ENCODE measurements at places on chromosomes 5 and 9.

- no peak for DNase-seq
Measured at GRCh38 chr5:14676320-14676719, 11.8 kb downstream of the OTULIN start.

GRCh38 chr5:175123542-175123941 lies 320.4 kb downstream of the DRD1 start:
- no peak for DNase-seq

DNA sequence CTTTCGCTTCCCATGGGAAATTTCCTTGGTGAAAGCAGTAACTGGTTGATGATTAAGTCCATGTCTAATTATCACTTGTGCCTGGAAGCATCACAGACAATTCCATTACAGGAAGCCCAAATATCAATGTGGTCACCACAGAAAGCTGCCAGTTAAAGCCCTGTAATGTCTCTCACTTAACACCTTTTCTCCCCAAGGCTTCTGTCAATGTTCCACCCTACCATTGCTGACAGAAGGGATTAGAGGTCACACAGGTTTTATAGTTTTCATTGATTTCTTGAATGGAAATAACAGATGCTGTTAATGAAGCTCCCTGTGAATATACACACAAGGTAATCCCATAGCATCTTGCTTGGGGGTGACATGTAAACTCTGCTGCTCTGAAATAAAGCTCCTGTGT lies 279.2 kb downstream of the COX7C start:
- no peak for DNase-seq

DNA sequence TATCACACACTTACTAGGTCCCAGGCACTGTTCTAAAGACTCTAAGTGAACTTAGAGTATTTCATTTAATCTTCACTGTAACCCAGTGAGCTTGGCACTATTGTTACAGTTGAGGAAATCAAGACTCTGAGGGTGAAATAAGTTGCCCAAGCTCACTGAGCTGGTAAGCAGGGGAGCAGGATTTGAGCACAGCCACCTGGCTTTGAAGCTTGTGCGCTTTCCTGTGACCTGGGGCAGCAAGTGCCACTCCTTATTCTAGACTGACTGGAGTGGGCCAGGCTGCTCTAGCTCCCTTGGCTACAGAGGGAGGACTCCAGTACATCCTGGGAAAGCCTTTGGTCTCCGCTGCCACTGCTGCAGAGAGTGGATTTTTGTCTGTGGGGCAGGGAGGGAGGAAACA lies 50.0 kb downstream of the RGS3 start:
- DNase-seq, result no peak

GRCh38 chr5:72515211-72515610 lies 8.0 kb upstream of the ZNF366 start:
- DNase-seq, result no peak

- DNase-seq, result no peak
Measured at GRCh38 chr5:171483551-171484135, 64.2 kb downstream of the FGF18 start.

DNA sequence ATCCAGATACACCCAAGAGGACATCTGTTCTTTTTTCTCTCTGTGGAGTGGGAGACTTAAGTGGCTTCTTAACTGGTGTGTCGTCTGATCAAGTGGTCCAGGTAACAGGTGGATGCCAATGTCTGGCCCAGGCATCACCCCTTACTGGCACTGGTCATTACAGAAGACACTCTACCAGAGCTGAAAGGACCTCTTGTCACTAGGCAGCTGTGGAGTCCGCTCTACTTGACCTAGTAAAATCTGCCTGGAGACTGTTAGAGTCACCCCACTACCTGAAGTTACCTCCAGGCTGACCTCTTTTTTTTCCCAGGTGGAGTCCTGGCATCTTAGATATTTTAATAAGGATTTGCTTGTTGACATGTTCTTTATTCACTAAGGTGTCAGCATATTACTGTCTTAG lies 22.5 kb downstream of the FXN start:
- DNase-seq, result no peak

DNA sequence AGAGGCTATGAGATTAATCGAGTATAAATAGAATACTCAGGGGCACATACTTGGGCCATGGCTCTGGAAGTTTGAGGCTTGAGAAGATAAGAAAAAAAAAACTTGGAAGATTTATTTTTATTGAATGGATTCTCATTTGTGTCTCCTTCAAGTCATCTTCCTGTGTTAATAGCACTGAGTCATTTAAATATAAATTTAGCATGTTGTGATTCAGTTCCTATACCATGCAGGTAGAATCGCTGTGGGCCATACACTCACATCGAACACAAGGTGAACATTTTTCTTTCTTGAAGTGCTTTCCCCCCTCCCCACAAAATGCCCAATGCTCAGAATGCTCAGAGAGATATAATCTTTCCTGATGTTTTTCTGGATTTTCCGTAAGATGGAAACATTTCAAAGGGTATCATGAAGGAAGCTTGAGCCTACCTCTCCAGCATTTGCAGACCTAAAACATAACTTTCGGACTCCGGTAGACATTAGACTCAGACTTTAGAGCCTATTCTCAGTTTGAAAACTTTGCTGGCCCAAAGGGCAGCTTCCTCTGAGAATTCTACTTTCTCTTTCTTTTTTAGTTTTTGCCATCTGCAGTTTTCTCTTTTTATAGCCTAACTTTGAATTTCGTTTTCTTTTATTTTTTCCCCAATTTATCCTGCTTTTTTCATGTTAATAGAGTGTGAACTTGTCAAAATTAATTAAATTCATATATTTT lies 737.6 kb upstream of the NUDT12 start:
- DNase-seq, result no peak

DNA sequence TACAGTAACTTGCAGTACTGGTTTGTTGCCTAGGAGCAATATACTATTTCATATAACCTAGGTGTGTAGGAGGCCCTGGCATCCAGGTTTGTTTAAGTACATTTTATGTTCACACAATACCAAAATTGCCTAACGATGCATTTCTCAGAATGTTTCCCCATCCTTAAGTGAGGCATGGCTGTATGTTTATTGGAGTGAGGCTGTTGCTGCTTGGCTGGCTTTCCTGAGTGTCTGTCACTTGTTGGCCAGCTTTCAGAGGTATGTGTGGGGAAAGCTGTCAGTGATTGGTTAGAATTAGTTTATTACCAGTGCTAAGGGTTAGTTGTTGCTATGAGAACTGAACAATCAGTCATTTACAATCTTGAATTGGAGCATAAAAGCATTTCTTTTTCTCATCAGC lies 154.1 kb upstream of the CDH12 start:
- no peak for DNase-seq

DNA sequence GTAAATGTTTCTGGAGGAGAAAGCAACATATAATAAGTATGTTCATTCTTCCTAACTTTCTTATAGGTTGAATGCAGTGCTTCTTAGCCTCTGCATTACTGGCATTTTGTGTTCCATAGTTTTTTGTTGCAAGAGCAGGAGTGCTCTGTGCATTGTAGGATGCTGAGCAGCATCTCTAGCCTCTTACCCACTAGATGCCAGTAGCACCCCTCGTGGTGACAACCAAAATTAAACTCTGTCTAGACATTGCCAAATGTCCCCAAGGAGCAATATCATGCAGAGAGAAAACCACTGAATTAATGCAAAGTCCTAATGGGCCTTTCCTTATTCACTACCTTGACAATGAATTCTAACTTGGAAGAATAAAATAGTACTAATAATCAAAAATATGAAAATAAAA lies 147.0 kb downstream of the GLIS3 start:
- DNase-seq, result no peak

DNA sequence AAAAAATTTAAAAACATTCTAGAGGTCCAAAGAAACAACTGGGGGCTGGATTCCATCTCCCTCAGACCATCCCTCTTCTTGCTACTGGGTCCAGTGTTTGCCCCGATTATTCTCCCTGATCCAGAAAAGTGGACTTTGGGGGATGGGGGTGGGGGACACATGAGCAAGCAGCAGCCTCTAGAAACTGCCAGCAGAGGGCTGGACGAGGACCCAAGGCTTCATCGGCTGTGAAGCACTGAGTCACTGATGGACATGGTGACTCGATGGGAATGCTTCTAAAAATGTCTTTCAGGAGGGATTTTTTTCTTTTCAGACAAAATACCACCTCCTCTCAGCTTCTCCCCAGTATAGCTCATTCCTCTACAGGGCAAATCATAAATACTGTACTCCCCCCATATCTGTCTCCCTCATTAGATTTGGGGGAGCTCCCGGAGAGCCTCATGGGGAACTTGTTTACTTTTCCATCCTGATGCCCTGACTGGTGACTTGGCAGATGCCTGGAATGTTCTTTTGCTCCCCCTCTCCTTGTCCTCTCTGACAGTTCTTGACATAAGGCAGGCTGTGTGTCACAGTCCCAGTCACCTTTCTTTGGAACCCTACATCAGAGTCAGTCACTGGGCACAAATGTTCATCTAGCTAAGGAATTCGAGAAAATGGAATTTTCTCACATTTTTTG lies 67.2 kb upstream of the STC2 start:
- DNase-seq, result no peak

DNA sequence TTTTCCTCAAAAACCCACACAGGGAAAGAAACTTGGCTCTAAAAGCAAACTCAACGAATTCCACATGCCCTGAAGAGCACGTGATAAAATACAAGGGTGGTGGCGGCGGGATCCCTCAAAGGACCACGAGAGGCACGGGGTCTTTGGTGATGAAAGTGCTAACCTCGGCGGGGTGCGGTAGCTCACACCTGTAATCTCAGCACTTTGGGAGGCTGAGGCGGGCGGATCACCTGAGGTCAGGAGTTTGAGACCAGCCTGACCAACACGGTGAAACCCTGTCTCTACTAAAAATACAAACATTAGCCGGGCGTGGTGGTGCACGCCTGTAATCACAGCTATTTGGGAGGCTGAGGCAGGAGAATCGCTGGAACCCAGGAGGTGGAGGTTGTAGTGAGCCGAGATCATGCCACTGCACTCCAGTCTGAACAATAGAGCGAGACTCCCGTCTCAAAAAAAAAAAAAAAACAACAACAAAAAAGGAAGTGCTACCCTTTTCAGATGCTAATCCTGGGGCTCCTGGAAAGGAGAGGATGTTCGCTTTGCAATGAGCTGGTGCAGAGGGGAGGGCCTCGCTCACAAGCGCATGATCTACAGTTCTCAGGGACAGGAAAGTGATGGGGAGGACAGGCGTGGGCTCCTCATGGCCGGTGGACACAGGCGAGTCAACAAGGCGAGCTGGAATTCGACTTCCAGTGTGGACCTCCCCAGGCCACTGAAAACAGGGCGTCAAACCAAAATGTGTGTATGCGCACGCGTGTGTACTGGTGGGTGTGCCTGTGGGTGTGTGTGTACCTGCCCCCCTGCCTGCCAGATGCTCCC lies 54.1 kb downstream of the USP20 start:
- no peak for DNase-seq
